ENCODE measurements at places on chromosomes 1 and 21.

DNA sequence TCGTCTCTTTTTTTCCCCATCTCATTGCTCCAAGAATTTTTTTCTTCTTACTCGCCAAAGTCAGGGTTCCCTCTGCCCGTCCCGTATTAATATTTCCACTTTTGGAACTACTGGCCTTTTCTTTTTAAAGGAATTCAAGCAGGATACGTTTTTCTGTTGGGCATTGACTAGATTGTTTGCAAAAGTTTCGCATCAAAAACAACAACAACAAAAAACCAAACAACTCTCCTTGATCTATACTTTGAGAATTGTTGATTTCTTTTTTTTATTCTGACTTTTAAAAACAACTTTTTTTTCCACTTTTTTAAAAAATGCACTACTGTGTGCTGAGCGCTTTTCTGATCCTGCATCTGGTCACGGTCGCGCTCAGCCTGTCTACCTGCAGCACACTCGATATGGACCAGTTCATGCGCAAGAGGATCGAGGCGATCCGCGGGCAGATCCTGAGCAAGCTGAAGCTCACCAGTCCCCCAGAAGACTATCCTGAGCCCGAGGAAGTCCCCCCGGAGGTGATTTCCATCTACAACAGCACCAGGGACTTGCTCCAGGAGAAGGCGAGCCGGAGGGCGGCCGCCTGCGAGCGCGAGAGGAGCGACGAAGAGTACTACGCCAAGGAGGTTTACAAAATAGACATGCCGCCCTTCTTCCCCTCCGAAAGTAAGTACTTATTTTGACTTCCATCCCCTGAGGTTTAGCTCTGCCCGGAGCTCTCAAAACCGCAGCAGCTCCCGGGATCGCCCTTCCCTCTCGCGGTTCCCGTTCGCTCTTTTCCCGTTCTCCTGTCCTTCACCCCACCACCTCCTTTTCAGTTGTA lies 1.5 kb downstream of the TGFB2 start:
- DNase-seq, result no peak

DNA sequence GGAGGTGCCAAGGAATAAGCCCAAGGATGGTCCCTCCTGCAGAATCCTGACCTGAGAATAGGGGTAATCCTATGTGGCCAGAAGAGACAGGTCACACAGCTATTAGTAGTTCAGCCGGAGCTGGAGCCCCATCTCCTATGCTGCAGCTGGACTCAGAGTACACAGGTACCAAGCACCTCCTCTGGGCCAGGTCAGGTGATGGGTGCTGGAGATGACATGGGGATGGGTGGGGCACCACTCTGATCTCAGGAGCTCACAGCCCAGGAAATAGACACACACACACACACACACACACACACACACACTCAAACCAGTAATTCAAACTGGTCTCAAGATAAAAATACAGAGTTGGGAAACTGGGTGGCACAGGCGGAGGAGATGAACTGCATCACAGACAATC lies 54.2 kb upstream of the SSBP3 start:
- DNase-seq, result peak; percentile 46

DNA sequence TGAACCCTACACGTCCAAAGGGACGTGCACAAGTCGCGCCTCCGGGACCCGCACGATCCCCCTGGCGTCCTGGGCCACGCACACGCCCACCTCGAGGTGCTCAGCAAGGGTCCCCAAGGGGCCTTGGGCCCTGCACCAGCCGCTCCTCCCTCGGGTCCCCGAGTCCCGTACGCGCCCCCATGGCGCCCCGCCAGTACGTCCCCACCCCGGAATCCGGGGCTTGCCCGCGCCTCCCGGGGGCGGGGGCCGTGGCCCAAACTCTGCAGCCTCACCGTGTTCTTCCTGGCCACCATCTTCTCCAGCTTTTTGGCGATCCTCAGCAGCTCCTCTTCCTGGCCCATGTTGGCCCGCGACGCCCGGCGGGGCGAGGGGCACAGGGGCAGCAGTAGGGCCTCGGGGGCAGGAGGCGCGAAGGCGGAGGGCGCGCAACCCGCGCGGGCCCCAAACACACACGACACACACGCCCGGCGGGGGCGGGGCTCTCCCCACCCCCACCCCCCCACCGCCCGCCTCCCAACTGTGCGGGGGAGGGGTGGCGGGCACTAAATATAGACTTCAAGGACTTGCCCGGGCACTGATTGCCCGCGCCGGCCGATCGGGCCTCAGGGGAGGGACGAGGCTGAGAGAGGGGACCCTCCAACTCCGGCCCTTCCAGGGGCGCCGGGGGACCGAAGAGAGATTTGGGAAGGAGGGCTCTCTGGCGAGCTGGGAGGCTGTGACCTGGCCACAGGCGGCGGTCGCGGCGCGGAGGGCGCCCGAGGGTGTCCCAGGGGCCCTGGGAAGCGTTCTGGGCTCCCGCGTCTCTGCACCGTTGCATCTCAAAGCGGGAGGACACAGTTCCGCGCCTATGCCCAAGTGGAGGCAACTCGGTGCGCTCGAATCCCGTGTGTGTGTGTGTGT lies at the start of gene TCEA3:
TCEA3 (minus strand) TSS at position 456 of the 900 bp plus-strand sequence; CDS start at position 341, 115 bp downstream.
- DNase-seq, result peak; percentile 14

- no peak for DNase-seq
These were observed 576.0 kb downstream of the PTBP2 start for GRCh38 chr1:97297611-97298010.

DNA sequence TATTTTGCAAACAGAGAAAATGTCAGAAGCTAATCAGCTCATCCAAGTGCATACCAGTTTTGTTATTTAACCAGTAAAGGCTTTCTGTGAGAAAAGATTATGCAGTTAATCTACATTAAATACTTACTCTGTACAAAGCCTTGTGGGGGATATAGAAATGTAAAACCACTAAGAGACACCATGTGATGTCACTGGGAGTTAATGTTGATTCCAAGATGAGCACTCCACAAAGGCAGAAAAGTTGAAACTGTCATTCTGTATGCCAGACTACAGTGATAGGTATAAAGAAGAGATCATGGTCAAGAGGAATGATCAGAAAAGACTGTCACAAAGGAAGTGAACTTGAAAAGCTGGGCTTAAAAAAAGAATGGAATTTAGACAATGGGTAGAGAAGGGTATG lies 100.3 kb upstream of the SGIP1 start:
- DNase-seq, result no peak

- no peak for DNase-seq
These were observed 42.0 kb upstream of the TSPEAR start for GRCh38 chr21:44753357-44753756.

GRCh38 chr21:36702622-36702968 lies 3.7 kb downstream of the SIM2 start:
- DNase-seq, result no peak

DNA sequence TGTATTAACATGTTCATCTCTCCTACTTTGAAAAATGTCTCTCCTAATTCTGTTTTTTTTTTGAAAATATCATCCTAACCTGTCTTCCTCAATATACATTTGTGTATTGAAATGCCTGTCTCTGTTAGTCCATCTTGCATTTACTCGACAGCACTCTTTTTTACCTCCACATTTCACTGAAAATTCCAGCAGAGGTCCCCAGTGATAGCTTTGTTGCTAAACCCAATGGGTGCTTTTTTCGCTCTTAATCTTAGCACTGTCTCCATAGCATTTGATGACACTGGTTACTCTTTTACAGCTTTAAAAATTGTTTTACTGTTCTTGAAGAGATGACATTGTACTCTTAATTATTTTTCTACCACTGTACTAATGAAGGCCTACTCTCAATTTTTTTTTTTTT lies 10.8 kb downstream of the OSBPL9 start:
- no peak for DNase-seq

DNA sequence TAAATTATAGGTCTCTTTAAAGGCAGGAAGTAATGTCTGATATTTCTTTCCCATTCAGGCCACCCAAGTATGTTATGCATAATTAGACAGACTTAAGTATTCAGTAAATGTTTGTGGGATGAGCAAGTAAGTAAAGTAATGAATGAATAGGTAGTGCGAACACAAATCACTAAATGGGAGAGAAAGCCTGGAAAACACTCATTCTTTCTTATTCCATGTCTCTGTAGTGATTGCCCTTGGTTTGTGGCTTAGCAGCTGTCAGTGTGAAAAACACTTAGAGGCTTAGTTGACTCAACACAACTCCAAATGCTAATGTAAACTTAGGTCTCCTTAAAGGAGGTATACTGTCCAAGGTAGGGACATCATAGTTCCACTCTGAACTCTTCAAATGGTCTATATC lies 182.5 kb downstream of the ZC3H11B start:
- no peak for DNase-seq

DNA sequence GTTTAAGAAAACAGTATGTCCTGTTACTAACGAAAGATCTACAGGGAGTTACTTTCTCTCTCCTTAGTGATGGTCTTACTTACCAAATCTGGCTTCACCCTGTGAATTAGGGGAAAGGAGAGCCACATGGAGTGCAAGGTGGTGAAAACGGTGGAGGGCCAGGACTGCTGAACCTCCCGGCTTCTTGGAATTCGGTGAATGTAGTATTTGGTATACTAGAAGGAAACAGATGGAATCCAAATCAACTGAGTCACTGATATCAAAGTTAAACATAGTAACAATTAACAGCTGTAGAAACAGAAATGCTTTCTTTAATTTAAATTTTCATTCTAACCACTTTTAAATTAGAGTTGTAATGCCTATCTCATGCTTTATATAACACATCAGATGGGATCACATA lies 45.7 kb downstream of the ALG14 start:
- DNase-seq, result no peak

DNA sequence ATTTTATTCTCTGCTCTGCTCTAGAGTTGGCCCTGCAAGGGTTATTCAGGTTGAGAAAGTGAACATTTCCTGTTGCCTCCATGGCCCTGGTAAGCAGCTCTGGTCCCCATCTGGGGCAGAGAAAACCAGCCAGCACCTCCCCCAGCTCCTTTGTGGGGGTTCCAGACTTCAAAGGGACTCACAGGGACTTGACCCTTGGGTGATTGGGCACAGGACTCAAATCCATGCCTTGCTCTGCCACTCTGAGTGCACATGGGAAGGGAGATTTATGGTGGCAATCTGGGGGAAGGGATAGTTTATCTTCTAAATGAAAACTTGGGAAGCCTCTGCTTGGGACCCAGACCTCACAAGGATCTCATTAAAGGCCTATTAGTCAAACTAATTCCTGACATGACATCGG lies 212.8 kb downstream of the FOXD2 start:
- DNase-seq, result no peak

DNA sequence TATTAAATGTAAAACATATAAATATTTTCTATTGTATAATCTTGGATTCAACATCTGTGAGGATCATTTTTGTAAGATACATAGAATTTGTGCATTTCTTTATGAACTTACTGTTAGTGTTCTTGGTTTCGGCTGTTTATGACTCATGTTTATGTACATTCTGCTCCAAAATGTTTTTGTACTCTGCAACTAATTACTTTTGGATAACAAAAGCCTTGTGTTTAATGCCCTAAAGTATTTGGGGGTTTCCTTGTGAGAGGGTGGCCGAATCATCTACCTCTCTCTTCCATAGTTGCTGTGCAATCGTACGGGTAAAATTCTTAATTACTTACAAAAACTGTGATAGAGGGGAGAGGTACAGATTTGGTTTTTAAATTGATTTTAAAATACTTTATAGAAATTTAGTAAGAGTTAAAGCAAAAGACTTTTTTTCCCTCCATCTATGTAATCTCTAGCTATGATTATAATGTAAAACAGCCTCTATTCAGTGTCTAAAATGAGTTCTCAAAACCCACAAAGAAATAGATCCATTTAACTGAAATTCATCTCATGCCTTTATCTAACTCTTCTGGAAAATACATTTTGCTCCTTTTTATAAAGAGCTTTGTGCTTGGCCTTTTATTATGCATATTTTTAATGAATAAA lies 38.7 kb upstream of the LRRC8C start:
- no peak for DNase-seq

DNA sequence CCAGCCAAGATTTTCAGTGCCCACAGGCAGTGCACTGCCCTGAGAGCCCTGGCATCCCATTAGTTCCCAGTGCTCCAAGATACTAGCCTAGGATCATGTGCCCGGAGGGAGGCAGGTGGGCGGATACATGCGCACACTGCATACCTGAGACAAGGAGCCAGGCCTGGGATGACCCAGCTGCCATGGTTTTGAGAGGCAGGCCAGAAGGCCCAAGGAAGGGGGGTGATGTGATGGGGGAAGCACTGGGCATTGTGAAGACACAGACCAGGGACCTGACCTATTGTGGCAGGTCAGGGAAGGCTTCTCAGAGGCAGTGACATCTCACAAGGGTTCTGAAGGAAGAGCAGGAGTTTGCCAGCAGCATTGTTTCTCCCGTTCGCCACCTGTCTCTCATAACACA lies 3.6 kb downstream of the ZC3H12A start:
- no peak for DNase-seq

DNA sequence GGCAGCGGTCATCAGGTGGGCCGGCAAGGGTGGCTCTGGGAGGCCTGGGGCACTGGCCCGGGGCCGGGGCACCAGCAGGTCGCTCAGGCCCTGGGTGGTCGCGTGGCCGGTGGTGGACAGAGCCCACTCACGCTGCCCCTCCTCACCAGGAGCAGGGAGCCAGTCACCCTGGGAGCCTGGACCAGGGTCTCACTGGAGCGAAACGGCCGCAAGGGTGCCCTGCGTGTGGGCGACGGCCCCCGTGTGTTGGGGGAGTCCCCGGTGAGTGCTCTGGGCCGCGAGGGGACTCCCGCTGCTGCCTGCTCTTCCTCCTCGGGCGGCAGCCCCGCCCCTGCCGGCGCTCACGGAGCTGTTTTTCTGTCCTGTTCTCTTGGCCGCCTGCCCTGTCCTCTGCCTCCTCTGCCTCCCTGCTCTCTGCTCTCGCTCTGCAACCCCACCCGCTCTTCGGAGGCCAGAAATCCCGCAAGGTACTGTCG lies 23.5 kb downstream of the RNF223 start:
- no peak for DNase-seq

- DNase-seq, result no peak
These were observed 97.4 kb upstream of the GCLM start for GRCh38 chr1:94006604-94007003.

- DNase-seq, result no peak
These were observed 226.4 kb downstream of the DSCAM start for GRCh38 chr21:40620386-40621145.

GRCh38 chr1:162389021-162389818 lies 7.7 kb downstream of the C1orf226 start:
- no peak for DNase-seq

DNA sequence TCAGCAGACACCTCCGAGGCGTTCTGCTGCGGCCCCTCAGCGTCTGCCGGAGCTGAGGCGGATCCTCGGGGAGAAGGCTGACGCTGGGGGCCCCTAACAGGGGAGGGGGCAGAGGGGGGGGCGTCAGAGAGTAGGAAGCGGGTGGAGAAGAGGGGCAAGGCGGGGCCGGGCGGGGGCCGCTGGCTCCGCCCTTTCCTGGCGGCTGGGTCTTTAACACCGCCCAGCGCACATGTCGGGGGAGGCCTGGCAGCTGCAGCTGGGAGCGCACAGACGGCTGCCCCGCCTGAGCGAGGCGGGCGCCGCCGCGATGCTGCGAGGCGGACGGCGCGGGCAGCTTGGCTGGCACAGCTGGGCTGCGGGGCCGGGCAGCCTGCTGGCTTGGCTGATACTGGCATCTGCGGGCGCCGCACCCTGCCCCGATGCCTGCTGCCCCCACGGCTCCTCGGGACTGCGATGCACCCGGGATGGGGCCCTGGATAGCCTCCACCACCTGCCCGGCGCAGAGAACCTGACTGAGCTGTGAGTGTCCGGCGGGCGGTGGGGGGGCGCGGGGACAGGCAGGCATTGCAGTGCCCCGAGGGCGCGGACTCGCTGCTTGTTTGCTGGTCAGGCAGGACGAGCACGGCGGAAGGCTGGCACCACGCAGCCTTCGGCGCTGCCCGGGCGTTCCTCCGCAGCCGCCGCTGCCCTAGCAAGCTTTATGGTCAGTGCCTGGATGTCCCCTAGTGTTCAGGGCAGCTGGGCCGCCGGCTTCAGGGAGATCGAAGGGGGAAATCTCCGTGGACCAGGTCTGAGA lies at the start of gene NTRK1:
NTRK1 (plus strand) TSS at position 238 of the 796 bp plus-strand sequence; CDS start at position 308, 70 bp downstream.
- DNase-seq, result peak; percentile 42
